Trophoblast cell (in vitro differentiated cells and primary cell): ENCODE measurements at places on chromosomes 11 and 22.

DNA sequence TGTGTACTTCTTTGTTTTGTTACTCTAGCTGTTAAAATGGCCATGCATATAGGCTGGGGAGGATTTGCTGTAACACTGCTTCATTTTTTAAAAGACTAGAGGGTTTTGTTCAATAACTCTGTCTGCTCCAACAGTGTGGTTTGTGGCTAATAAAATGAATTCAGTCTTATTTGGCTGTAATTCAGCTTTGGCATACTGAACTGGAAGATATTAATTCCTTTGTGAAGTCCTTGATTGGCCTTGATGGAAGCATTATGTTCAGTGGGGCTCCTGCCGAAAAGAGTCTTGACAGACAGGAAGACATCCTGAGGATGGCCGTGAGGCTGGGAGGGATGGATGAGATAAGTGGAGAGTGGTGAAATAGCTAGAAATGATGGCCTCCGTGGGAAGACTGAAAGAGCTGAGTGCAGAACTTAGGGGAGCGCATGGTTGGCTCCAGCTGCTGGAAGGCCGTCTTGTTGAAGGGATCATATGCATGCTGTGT is 44.8 kb upstream of the MYO18B start:
- no peak for DNase-seq
- no peaks in the 10 kb centered on the region for H3K27me3 ChIP-seq
- no peaks in the 10 kb centered on the region for H3K36me3 ChIP-seq
- no peak overlapping the region for H3K27ac ChIP-seq
- H3K4me1 ChIP-seq = no peaks in the 10 kb centered on the region

- H3K36me3 ChIP-seq = no peaks in the 10 kb centered on the region
- no peak overlapping the region for H3K4me3 ChIP-seq
- DNase-seq = peak; percentile 21
- H3K27me3 ChIP-seq = no peaks in the 10 kb centered on the region
- H3K27ac ChIP-seq = no peak overlapping the region
These were observed 4.6 kb downstream of the APOL4 start for GRCh38 chr22:36197065-36197440.

GRCh38 chr22:28608546-28608945 is 71.1 kb downstream of the TTC28 start:
- H3K27me3 ChIP-seq = no peaks in the 10 kb centered on the region
- no peak overlapping the region for H3K4me3 ChIP-seq
- no peaks in the 10 kb centered on the region for H3K36me3 ChIP-seq
- no peak for DNase-seq

GRCh38 chr11:8356721-8357504 is 93.2 kb upstream of the LMO1 start:
- no peaks in the 10 kb centered on the region for H3K27me3 ChIP-seq
- DNase-seq = no peak
- no peak overlapping the region for H3K4me3 ChIP-seq
- H3K27ac ChIP-seq = no peak overlapping the region
- no peaks in the 10 kb centered on the region for H3K4me1 ChIP-seq

- no peaks in the 10 kb centered on the region for H3K4me1 ChIP-seq
- no peak overlapping the region for H3K4me3 ChIP-seq
- H3K27ac ChIP-seq = no peak overlapping the region
- no peaks in the 10 kb centered on the region for H3K27me3 ChIP-seq
These were observed 406.0 kb downstream of the CTTN start for GRCh38 chr11:70804139-70804837.

DNA sequence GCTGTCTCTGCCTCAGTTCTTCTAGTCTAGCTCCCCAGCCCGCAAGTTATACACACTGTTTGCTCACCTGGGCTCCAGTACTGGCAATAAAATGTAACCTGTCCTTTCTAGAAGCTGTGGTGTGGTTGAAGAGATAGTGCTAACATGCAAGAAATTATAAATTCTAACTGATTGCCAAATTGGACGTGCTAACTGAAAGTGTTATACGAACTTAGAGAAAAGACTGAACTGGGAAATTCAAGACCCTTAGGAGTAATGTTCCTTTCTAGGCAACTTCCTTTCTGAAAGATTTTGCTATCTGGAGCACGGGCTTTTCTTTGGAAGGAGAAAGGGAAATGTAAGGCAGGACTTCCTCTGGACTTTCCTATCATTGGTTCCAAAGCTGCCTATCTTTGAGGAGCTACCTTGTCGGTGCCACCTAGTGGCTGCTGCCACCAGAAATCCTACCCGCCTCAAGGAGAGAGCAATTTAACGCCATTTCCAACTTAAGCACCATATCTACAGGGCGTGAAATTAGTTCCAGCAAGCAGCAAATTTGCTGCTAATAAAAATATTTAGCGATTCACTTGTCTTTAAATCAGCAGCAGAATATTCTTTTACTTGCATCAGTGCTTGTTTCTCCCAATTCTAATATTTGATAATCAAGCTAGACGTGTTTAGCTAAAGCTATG is 12.7 kb upstream of the TMEM218 start:
- H3K36me3 ChIP-seq = no peaks in the 10 kb centered on the region
- DNase-seq = peak; percentile 78
- H3K4me1 ChIP-seq = peaks cover 2% of the 10 kb centered on the region
- H3K4me3 ChIP-seq = no peak overlapping the region
- no peak overlapping the region for H3K27ac ChIP-seq
- H3K27me3 ChIP-seq = no peaks in the 10 kb centered on the region

DNA sequence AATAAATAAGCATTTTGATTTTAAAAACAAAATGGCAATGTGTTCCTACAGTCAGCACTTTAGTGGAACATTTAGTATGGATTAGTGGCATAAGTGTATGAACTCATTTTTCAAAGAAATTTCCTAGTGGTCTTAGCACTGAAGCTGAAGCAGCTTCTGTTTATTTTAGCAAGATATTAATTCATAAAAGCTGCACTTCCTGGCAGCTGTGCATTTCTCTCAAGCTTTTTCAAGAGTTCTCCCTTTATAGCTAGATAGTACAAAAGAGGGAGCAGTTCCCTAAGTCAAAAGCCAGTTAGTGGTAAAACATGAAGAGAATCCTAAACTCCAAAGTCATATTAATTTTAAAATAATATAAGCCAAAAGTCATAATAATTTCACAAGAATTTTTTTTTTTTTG is 1036.0 kb upstream of the CCDC90B start:
- no peaks in the 10 kb centered on the region for H3K27me3 ChIP-seq
- no peaks in the 10 kb centered on the region for H3K36me3 ChIP-seq
- DNase-seq = no peak
- H3K27ac ChIP-seq = no peak overlapping the region
- no peaks in the 10 kb centered on the region for H3K4me1 ChIP-seq

DNA sequence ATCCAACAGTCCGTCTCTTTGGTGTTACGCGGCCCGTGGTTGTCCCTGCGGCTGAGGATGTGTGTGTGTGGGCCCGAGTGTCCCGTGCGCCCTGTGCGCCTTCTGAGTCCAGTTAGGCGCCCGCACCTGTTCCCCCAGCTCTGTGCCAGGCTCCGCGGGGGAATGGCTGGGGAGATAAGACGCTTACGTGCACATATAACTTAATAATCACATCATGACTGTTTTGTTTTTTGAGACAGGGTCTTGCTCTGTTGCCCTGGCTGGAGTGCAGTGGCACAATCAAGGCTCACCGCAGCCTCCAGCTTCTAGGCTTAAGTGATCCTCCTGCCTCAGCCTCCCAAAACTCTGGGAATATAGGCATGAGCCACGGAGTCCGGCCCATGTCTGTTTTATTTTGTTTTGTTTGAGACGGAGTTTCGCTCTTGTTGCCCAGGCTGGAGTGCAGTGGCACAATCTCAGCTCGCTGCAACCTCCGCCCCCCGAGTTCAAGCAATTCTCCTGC is 817 bp downstream of the ARL2 start:
- DNase-seq = peak; percentile 46
- H3K36me3 ChIP-seq = peaks cover 12% of the 10 kb centered on the region
- peak overlapping the region; percentile 82 for H3K4me3 ChIP-seq
- no peaks in the 10 kb centered on the region for H3K27me3 ChIP-seq
- H3K27ac ChIP-seq = peak overlapping the region; percentile 94

GRCh38 chr22:37193629-37194191 is 5.7 kb upstream of the C1QTNF6 start:
- H3K4me1 ChIP-seq = peaks cover 31% of the 10 kb centered on the region
- no peak overlapping the region for H3K27ac ChIP-seq
- H3K27me3 ChIP-seq = no peaks in the 10 kb centered on the region

DNA sequence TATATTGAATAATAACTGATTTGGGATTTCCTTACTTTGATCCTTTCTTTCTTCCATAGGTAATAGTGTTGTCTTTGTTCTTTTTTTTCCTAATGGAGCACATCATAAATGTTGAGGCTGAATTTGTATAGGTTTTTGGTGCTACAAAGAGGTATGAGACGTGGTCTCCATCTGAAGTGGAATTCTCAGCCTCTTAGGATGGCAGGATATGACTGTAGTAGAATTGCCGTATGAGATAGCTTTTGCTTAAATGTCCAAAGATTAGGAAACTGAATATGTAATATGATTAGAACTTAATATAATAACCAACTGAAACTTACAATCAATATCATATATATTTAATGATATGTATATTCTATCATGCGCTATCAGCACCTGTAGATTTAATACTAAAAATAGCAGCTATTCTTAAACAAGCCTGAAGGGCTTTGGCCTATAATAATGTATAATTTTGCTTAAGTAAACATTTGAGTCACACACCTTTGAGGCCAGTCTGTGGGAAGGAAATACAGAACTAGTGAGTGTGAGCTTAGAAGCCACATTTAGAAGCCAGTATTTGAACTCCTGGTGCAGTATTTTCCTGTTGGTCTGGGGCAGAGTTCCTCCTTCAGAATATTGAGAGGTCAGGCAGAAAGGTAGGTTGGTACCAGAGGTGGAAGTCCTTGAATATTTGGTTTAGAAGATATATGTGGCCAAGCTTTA is 62.6 kb downstream of the SWAP70 start:
- H3K36me3 ChIP-seq = peaks cover 9% of the 10 kb centered on the region
- no peaks in the 10 kb centered on the region for H3K27me3 ChIP-seq
- H3K27ac ChIP-seq = no peak overlapping the region
- H3K4me3 ChIP-seq = no peak overlapping the region

DNA sequence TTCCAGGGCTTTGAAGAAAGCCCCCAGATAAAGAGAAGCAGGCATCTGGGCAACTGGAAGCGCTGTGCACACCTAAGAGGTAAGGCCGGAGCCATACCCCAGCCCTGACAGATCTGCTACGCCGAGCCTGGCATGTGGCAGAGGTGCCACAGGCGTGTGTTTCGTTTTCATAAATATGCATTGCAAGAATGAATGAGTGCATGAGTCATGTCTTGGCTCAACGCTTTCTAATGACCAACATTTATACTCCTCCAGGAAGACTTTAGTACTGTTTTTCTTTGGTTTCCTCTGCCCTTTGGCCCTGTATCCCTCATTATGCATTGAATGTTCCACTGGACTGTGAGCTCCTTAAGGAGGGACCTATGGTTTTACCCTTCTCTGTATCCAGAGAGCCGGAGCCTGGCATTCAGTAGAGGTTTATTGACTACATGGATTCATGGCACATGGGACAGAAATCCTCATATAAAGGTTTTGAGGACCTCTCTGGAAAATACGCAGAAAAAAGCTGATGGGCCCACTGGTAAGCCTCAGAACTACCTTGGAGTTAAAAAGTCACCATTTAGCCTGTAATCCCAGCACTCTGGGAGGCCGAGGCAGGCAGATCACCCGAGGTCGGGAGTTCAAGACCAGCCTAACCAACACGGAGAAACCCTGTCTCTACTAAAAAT is 38.9 kb upstream of the CSNK2A3 start:
- peak; percentile 20 for DNase-seq
- H3K4me1 ChIP-seq = no peaks in the 10 kb centered on the region
- H3K36me3 ChIP-seq = no peaks in the 10 kb centered on the region
- no peak overlapping the region for H3K4me3 ChIP-seq
- H3K27me3 ChIP-seq = no peaks in the 10 kb centered on the region

DNA sequence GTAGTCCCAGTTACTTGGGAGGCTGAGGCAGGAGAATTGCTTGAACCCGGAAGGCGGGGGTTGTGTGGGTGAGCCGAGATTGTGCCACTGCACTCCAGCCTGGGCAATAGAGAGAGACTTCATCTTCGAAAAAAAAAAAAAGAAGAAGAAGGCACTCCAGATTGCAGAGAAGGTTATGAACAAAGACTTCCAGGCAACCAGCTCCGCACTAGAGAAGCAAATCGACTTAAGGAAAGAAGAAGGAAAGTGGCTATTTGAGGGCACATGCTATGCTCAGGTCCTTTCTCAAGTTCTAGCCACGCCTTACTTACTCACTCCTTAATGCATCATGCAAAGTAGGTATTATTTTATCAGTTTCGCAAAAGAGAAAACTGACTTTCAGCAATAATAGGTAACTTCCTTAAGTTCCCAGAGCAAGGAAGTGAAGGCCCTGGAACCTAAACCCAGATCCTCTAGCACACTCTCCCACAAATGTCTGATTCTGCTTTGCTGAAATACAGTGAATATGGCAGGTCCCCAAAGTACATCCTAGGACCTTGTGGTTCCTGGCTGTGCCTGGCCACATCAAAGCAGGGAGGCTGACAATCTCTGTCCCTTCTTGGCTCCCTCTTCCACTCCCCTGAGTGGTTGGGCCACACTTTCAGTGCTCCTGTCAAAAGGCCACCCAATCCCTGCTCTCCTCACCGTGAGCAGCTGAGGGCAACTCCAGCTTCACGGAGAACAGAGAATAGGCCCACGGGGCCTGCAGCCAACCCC is 14.2 kb downstream of the CD3E start:
- H3K36me3 ChIP-seq = no peaks in the 10 kb centered on the region
- no peaks in the 10 kb centered on the region for H3K27me3 ChIP-seq
- no peak overlapping the region for H3K4me3 ChIP-seq

DNA sequence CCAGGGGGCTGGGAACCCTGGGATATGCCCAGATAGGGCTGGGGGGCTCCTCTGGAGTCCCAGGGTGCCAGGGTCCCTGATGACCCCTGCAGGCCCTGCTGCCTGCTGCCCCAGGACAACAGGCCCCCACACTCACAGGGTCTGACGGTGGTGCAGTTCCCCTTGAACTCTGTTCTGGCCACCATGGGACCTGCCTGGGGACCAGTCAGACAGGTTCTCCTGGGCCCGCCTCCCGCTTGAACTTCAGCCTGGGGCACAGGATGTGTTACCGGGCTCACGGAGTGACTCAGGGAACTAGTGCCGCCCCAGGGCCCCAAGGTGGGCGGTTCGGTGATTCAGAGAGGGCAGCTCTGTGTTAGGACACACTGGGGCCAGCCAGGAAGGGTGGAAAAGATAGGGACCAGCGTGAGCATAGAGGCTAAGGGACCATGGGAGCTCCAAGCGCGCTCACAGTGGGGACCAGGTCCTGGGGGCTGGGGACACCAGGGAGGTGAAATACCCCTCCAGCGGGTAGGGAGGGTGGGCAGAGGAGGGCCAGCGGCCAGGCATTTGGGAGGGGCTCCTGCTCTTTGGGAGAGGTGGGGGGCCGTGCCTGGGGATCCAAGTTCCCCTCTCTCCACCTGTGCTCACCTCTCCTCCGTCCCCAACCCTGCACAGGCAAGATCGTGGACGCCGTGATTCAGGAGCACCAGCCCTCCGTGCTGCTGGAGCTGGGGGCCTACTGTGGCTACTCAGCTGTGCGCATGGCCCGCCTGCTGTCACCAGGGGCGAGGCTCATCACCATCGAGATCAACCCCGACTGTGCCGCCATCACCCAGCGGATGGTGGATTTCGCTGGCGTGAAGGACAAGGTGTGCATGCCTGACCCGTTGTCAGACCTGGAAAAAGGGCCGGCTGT is 21.5 kb upstream of the TXNRD2 start:
- H3K4me1 ChIP-seq = peaks cover 34% of the 10 kb centered on the region
- DNase-seq = peak; percentile 99
- H3K4me3 ChIP-seq = peak overlapping the region; percentile 2
- no peaks in the 10 kb centered on the region for H3K27me3 ChIP-seq
